ENCODE measurements at places on chromosomes 5 and 9.

DNA sequence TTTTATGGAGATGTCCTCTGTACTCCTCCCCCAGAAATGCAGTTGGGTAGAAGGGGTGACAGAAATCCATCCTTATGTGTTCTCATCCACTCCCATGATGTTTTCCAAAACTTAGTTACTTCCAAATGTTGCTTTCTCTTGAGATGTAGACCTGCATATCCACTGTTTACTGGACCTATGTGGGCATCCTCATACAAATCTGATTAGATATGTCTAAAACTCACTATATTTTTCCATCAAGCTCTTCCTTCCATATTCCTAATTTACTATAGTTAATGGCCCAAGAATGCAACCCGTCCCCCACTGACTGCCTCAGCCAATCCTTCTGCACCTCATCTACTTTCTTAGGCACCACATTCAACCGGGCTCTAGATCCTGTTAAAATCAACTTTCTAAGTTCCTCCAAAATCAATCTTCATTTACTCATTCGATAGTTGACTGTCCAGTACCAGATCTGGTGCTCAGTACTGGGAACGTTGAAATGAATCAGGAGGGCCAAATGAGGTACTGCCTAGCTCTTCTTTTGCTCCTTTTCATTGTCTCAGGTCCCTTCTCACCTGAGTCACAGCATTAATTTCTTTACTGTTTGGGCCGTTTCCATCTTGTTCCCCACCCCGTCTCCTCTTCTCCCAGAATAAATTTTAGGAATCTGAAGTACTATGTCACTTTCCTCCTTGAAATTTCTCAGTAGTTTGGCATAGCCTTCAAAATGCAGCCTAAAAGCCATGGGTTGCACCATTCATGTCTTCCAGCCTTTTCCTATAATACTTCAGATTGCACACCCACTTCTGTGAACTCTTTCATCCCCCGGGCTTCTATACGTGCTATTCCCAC, 7.9 kb downstream of the PLK2 start:
- peaks cover 63% of the 10 kb centered on the region for H3K36me3 ChIP-seq
- no peak overlapping the region for H3K4me3 ChIP-seq
- H3K27ac ChIP-seq = no peak overlapping the region
- peaks cover 21% of the 10 kb centered on the region for H3K4me1 ChIP-seq
- no peaks in the 10 kb centered on the region for H3K27me3 ChIP-seq

DNA sequence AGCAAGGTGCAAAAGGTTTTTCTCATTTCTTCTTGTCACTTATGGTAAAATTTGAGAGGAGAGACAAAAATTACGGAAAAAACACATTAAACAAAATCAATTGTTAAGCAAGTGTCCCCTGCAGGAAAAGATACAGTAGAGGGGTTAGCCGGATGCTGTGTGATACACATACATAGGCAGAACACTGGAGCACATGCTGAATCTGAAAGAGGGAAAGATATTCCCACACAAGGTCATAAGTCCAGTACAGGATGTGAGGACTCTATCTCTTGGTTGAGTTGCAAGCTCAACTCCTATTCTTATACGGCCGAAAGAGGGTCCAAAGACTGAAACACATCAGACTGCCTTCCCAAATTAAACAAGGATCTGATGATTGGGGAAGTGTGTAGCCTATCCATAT, 427.5 kb upstream of the NUDT12 start:
- DNase-seq = no peak
- no peaks in the 10 kb centered on the region for H3K27me3 ChIP-seq
- no peak overlapping the region for H3K4me3 ChIP-seq
- H3K4me1 ChIP-seq = no peaks in the 10 kb centered on the region
- H3K27ac ChIP-seq = no peak overlapping the region

GRCh38 chr9:79292731-79293280, 279.0 kb upstream of the TLE4 start:
- no peak for DNase-seq
- peaks cover 9% of the 10 kb centered on the region for H3K4me1 ChIP-seq
- no peak overlapping the region for H3K4me3 ChIP-seq
- no peaks in the 10 kb centered on the region for H3K36me3 ChIP-seq
- H3K27ac ChIP-seq = no peak overlapping the region

- H3K27me3 ChIP-seq = no peaks in the 10 kb centered on the region
- peaks cover 4% of the 10 kb centered on the region for H3K4me1 ChIP-seq
- H3K36me3 ChIP-seq = no peaks in the 10 kb centered on the region
- H3K4me3 ChIP-seq = no peak overlapping the region
- no peak for DNase-seq
- no peak overlapping the region for H3K27ac ChIP-seq
Measured at GRCh38 chr9:22105005-22105722, 96.1 kb upstream of the CDKN2B start.

DNA sequence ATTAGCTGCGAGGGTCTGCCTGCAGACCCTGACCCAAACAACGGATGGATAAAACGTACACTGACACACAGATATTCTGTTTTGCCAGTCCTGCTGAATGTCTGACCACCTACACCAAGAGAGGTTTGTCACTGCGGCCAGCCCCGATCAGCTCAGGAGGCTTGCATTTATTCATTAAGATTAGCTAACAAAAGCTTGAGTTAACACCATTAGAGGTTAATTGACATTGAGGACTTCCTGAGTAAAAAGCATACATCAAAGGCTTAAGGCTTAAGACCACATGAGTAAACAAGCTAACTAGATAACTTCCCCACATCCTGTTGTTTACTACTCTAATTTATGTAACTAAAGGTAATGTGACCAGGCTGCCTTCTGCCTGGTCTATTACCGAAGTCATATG, 198.1 kb upstream of the TRPC7 start:
- no peaks in the 10 kb centered on the region for H3K27me3 ChIP-seq
- no peak for DNase-seq
- H3K4me3 ChIP-seq = no peak overlapping the region
- peaks cover 7% of the 10 kb centered on the region for H3K4me1 ChIP-seq
- no peaks in the 10 kb centered on the region for H3K36me3 ChIP-seq

DNA sequence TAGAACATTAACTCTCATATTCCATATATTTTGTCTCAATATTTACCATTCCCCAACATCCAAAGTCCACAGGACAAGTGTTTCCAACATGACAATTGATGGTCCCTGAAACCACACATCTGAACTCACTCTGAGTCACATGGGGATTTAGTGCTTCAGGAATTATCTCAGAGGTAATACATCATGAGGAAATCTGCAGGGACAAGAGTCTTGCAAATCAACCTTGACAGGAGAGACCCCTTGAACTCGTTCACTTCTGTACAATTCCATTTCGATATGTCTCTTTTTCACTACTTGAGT, 119.7 kb upstream of the ABCA1 start:
- H3K4me3 ChIP-seq = no peak overlapping the region
- no peak overlapping the region for H3K27ac ChIP-seq
- peaks cover 3% of the 10 kb centered on the region for H3K27me3 ChIP-seq
